ENCODE measurements at places on chromosomes 5 and 9.

DNA sequence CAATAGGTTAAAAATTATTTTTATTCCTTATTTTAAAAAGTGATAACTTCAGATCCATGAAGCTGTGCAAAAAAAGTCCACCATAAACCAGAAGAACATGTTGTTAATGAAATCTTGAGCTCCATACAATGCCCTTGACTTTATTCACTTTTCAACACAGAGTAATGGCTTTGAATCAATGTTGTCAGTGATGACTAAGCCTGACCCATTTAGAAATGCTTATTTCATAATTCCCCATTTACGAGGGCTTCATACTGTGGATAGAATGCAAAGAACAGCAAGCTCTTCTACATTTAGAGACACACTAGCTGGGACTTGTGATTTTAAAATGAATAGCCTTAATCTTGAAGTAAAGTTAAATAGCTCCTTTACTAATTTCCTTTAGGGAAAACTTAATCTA is 25.7 kb upstream of the IL9 start:
- no peak for DNase-seq

- DNase-seq = no peak
Observed at GRCh38 chr9:121069396-121069795, 5.4 kb upstream of the CNTRL start.

GRCh38 chr5:109743770-109744212 is 54.1 kb downstream of the MAN2A1 start:
- DNase-seq = peak; percentile 59

DNA sequence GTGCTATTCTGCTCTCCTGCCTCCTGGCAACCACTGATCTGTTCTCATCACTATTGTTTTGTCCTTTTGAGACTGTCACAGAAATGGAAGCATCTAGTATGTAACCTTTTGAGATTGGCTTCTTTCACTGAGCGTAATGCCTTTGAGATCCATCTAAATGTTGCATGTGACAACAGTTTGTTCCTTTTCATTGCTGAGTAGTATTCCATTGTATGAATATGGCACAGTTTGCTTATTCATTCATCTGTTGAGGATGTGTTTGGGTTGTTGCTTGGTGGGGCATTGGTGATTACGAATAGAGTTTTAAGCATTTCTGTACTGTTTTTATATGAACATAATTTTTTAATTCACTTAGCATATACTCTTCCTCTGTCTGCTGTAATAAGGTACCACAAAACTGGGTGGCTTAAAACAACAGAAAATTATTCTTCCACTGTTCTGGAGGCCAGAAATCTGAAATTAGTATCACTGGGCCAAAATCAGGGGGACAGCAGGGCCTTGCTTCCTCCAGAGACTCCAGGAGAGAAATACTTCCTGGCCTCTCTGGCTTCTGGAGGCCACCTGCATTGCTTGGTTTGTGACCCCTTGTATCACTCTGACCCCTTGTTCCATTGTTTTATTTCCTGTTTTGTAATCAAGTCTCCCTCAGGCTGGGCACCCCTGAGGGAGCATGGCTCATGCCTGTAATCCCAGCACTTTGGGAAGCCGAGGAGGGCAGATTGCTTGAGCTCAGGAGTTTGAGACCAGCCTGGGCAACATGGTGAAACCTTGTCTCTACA is 53.0 kb downstream of the EXOSC2 start:
- no peak for DNase-seq

DNA sequence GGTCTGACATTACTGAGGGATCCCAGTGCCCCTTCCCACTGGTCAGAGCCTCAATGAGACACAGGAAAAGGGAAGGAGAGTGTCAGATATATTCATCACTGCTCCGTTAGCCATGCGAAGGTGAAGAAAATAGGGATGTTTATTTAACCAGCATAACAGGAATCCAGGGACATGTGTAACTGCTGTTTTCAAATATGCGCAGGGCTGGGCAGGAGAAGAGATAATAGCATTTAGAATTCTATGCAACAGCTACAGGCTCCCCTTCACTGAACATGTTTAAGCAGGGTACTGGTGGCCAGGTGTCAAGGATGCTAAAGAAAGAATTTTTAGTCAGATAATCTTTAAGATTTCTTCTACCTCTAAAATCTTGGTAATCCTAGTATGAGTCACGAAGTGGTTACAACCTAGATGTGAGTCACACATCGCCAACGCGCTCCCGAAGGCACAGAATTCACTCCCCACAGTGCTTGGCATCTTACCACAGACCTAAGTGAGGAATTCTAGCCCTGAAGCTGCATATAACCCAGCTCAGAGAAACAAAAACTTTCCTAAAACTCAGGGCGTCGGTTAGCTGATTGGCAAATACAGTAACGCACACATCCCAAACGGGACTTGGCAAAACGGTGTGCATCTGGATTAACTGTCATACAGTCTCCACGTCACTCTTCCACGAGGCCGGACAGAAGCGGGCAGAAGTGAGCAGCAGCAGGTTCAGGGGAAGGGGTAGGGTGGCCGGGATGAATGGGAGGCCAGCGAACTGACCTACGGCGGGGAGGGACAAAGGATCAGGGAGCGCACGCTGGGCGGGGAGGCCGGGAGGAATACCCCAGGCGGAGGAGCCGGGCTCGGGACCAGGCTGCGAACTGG is 1.1 kb downstream of the CTNNAL1 start:
- peak; percentile 83 for DNase-seq

- peak; percentile 83 for DNase-seq
Observed at GRCh38 chr9:93223260-93224180, 39.6 kb downstream of the WNK2 start.

GRCh38 chr5:43078956-43079355 is 38.8 kb upstream of the ANXA2R start:
- peak; percentile 88 for DNase-seq

- DNase-seq = no peak
Observed at GRCh38 chr9:78806492-78807160, 509.7 kb downstream of the PSAT1 start.

GRCh38 chr9:128409978-128410377 is 10.7 kb upstream of the CERCAM start:
- DNase-seq = no peak

DNA sequence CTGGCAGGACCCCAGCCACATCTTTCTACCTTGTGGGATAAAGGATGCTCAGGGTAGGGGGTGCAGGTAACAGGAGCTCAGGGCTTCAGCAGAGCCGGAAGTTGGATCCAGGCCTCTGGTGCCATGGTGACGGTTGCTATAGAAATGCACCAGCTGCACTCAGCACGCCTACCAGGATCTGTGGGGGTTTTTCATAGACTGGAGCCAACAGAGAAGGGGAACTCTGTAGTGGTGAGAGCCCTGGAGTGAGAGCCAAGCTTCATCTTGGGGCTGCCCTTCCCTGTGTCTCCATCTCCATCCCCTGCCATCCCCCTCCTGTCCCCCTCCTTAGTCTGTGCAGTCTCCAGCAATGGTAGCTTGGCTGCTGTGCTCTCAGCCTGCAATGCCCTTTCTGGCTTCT is 27.5 kb upstream of the BOD1 start:
- DNase-seq = no peak

DNA sequence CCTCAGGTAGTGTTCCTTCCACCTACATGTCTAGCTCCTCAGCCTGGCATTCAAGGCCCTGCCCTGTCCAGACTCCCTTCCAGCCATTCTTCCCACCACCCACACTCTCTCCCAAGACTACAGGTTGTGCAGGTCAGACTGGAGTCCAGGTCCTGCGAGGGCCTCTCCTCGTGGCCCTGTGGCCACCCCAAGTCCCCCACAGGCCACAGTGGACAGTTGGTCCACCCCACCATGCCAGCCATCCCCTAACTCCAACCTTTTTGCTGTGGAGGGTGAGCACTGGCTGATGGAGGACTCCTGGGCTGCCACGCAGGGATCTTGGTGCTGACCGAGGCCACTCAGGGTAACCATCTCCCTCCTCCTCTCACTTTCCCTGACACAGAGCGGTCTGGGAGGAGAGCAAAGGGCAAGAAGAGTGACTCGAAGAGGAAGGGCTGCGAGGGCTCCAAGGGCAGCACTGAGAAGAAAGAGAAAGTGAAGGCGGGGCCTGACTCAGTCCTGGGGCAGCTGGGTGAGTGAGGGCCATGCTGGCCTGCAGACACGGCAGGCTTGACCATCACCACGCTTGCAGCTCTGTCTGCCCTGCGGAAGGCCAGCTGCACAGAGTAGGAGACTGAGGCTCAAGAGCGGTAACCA is 51.0 kb downstream of the JADE2 start:
- no peak for DNase-seq

DNA sequence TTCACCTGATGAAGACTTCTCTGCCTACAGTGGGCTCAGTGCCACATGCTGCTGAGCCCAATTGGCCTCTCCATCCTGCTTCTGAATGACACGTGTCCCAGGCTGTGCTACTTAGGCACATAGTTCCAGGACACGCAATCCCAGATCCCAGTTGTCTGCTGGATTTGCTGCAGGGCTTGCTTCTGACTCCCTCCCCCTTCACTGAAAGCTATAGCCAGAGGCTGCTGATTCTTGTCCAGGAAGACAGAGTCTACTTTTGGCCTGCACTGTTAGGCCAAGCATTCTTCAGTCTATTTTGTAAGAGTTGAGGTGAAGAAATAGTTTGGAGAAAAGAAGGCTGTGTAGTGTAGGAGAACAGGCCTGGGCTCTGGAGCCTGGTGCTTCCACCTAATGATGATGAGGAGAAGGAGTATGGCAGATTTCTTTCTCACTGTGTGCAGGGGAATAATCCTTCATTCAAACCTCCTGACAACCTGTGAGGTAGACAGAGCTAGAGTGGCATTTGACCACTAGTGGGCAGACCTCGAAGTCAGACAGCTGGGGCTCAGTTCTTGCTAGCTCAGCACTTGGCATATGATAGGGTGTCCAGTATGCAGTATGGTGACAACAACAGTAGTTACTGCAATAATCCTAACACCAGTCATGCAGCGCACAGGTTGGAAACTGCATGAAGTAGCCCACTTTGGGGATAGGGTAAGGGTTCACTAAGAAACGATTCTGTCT is 19.5 kb upstream of the ASPN start:
- DNase-seq = no peak

DNA sequence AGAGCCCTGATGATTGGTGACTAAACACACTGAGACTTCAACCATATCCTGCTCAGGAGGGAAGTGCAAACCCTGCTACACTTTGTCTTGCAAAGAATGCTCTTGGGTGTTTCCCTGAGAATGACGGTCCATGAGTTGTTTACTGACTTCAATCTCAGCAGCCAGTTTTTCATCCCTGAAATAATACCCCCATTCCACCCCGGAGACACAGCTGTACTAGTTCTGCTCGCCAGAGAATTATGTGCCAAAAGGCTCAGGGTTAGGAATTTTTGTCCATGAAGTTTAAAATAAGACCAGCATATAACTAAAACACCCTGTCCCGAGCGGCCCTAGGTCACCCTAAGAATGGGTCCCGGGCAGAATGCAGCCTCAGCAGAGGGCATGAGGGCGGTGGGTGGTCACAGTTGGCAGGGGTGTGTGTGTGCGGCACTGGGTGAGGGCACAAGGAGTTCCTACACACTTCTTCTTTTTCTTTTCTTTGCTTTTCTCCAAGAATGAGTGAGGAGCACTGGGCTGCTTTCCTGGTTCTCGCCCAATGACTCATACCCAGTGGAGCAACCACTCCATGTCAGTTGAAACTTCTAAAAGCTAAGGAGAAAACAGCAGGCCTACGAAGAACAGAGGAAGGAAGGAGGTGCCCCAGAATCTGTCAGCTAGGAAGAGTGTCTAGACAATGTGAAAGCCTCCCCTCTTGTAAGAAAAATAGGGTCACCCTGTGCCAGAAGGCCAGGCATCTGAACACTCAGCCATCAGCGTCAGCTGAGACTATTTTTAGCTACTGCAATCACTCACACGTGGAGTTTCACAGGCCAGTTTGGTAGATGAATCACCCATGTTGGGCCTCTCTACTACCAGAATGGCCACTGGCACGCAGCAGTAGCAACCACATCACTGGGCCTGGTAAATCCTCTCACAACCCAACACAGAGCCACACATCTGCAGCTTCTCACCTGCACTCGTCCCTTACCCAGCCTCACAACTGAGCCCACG is 105.9 kb downstream of the DPYSL3 start:
- DNase-seq = peak; percentile 41

GRCh38 chr9:70802206-70802605 is 319.2 kb downstream of the TRPM3 start:
- no peak for DNase-seq

GRCh38 chr5:168422431-168422830 is 63.8 kb upstream of the RARS1 start:
- no peak for DNase-seq

DNA sequence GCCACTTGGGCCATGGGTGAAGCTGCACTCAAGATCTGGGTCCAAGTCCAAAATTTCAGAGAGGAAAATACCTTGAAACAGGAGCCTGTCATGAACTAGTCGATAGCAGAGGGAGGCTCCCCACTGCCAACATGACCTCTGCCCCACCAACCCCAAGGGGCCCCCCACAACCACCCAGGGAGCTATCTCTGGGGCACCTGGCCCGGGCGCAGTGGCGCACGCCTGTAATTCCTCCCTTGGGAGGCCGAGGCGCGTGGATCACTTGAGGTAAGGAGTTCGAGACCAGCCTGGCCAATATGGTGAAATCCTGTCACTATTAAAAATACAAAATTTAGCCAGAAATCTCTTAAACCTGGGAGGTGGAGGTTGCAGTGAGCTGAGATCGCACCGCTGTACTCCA is 20.1 kb upstream of the HMCN2 start:
- no peak for DNase-seq

GRCh38 chr5:174493530-174493929 is 230.9 kb upstream of the MSX2 start:
- no peak for DNase-seq

DNA sequence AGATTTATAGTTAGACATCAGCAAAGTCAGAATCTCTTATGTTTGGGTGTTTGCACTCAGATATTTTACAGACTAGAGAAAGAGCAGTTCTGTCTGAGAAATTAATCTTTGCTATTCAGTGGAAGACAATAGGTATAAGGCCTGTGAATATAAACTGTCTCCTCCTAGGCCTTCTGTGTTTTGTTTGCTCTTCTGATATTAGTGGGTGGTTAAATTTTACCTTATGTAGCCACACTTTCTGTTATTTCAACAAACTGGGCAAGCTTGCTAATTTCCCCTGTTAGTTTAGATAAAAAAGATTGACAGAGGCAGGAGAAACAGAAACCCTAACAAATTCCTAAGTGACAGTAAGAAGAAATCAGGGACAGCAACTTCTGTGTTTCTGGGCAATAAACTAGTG is 141.6 kb downstream of the ARHGAP26 start:
- no peak for DNase-seq

DNA sequence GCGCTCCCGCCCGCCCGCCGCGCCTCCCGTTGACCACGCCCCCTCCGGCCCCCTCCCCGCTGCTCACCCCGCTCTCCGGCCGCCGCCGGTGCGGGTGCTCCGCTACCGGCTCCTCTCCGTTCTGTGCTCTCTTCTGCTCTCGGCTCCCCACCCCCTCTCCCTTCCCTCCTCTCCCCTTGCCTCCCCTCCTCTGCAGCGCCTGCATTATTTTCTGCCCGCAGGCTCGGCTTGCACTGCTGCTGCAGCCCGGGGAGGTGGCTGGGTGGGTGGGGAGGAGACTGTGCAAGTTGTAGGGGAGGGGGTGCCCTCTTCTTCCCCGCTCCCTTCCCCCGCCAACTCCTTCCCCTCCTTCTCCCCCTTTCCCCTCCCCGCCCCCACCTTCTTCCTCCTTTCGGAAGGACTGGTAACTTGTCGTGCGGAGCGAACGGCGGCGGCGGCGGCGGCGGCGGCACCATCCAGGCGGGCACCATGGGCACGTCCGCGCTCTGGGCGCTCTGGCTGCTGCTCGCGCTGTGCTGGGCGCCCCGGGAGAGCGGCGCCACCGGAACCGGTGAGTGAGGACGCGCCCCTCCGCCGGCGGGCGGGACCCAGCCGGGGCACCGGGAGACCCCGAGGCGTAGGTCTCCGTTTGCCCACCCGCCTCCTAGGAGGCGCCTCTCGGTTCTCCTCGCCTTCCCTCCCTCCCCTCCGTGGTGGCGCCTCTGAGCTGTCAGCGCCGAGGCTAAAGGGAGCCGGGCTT is at the start of gene VLDLR:
Gene VLDLR (plus strand): TSS at position 66 of the 739 bp plus-strand sequence. CDS start 403 bp downstream, at position 469.
- DNase-seq = peak; percentile 5

- no peak for DNase-seq
Observed at GRCh38 chr5:37637165-37637845, 202.5 kb downstream of the GDNF start.

Measured in HTR-8/SVneo (cell line).